ENCODE measurements at places on chromosomes 1 and 21.

GRCh38 chr1:156840186-156840897 is 18.6 kb downstream of the INSRR start:
- peaks cover 89% of the 10 kb centered on the region for H3K27me3 ChIP-seq
- no peak overlapping the region for H3K27ac ChIP-seq
- H3K4me1 ChIP-seq, result peaks cover 13% of the 10 kb centered on the region
- H3K4me3 ChIP-seq, result no peak overlapping the region
- H3K36me3 ChIP-seq, result no peaks in the 10 kb centered on the region
- DNase-seq, result no peak

DNA sequence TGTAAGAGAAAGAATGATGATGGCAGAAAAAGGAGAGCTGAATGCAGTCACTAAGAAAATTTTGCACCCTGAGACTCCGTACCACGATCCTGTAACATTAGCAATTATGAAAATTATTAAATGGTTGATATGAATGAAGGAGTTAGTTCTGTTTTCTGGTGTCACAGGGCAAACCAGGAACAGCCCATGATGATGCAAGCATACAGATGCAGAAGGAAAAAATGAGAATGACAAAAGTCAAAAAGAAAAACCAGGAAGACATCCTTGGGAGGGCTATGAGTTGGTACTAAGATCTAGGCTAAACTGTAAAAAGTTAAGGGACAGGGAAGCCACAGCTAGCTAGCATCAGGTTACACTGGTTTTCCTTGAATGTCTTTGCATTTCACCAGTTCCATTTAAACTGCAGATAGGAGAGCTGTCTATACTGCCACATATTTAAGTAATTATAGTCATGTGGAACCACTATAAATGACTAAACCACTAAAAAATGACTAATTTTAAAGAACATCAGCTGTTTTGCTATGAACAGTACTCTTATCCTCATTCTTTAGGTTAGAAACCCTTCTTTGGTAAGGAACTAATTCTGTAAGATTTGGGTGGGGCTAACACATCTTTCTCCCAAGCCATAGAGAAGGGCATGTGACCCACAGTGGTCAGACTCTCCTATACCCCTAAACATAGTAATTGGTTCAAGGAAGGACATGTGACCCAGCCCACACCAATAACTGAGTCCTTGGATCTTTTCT is 11.4 kb downstream of the DOCK7 start:
- H3K27ac ChIP-seq, result no peak overlapping the region
- no peak overlapping the region for H3K4me3 ChIP-seq
- peaks cover 5% of the 10 kb centered on the region for H3K4me1 ChIP-seq
- no peaks in the 10 kb centered on the region for H3K27me3 ChIP-seq
- H3K36me3 ChIP-seq, result peaks cover 7% of the 10 kb centered on the region
- no peak for DNase-seq

GRCh38 chr1:53094533-53094919 is 32.5 kb downstream of the PODN start:
- DNase-seq, result no peak
- H3K4me1 ChIP-seq, result no peaks in the 10 kb centered on the region
- H3K27me3 ChIP-seq, result no peaks in the 10 kb centered on the region
- no peak overlapping the region for H3K4me3 ChIP-seq
- no peak overlapping the region for H3K27ac ChIP-seq
- no peaks in the 10 kb centered on the region for H3K36me3 ChIP-seq

DNA sequence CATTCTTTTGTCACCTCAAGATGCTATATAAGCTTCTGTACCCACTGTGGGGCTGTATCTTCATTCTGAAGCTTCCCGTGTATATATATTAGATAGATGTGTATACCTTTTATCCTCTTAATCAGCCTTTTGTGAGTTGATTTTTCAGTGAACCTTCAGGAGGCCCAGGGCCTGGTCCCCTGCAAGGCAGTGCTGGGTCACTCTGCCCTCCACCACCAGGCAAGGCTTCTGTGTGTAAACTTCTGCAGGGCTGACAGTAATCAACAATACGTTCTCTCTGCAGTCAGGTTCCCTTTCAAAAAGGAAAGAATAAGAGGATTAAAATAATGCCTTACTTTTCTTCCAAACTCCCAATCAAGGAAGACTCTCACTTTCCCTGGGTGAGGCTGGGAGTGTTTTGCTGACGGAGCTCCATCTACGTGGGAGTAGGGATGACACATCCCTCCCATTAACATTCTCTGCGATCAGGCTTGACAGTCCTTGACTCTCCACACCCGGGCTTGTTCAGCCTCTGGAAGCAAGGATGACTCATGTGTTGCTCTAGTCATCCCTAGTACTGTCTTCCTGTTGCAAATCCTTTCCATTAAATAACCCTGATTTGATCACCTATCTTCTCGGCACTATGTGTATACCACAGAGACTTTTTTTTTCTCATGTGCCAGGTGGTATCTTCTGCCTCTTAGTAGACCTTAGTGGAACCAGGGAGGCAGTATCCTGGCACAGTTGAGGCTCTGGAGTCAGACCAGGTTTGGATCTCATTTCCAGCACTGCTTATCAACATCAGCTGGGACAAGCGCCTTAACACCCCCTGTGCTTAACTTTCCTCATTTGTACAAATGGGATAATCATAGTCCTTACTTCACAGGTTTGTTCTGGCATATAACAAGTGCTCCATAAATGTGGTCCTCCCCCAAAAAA is 70.3 kb upstream of the KCNK1 start:
- peaks cover 6% of the 10 kb centered on the region for H3K27me3 ChIP-seq
- H3K27ac ChIP-seq, result peak overlapping the region; percentile 32
- DNase-seq, result no peak

DNA sequence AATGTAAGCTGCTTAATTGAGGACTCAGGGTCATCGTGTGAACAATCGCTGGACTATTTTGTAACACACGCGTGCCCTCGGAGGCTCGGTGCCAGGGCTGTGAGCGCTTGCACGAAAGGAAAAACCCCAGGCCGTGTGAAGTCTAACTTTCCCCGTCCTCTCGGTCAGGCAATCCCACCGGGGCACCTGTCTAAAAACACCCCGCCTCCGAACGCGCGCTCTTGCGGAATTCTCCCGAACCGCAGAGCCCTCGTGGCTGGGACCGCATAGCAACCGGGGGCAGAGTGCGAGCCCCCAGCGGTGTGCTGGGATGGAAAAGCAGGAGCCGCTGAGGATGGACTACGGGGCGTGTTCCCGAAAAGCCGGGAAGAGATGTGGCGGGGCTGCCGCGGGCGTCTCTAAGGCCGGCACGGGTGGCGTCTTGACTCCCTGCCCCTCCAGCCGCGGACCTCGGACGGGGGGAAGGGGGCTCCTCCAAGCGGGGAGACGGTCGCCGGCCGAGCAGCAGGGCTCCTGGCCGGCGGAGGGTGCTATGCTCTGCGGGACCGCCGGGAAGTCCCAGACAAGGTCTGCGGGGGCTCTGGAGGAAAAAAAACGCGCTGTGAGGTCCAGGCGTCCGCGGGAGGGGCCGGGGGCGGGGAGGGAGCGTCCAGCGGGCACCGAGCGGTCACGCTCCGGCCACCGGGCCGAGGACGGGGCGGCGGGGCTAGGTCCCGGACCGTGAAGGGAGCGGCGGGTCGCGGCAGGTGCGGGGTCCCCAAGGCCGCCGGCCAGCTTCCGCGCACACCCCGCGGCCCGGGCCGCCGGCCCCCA is 936 bp downstream of the ZBTB21 start:
- peaks cover 6% of the 10 kb centered on the region for H3K36me3 ChIP-seq
- peak overlapping the region; percentile 97 for H3K4me3 ChIP-seq
- peaks cover 16% of the 10 kb centered on the region for H3K4me1 ChIP-seq
- peaks cover 18% of the 10 kb centered on the region for H3K27me3 ChIP-seq
- H3K27ac ChIP-seq, result peak overlapping the region; percentile 85

- peak; percentile 93 for DNase-seq
- peak within 1 kb of the TSS; percentile 91 for H3K27ac ChIP-seq
- H3K27me3 ChIP-seq, result peaks cover 34% of the 10 kb centered on the region
- H3K4me1 ChIP-seq, result peaks cover 21% of the 10 kb centered on the region
- peak within 1 kb of the TSS; percentile 87 for H3K4me3 ChIP-seq
Observed at GRCh38 chr1:109483672-109484518, at the start of gene ATXN7L2. Gene ATXN7L2, plus strand, starts transcription at chr1:109483905. Its CDS starts 49 bp downstream, at chr1:109483954.

GRCh38 chr1:89600451-89601224 is 32.3 kb upstream of the LRRC8C start:
- H3K4me3 ChIP-seq, result no peak overlapping the region
- no peaks in the 10 kb centered on the region for H3K27me3 ChIP-seq
- DNase-seq, result no peak
- no peaks in the 10 kb centered on the region for H3K36me3 ChIP-seq
- no peak overlapping the region for H3K27ac ChIP-seq

GRCh38 chr1:14741532-14741931 is 143.0 kb downstream of the KAZN start:
- no peak for DNase-seq
- no peak overlapping the region for H3K27ac ChIP-seq
- no peaks in the 10 kb centered on the region for H3K36me3 ChIP-seq
- H3K4me1 ChIP-seq, result peaks cover 32% of the 10 kb centered on the region
- no peak overlapping the region for H3K4me3 ChIP-seq

- peaks cover 31% of the 10 kb centered on the region for H3K4me1 ChIP-seq
- no peaks in the 10 kb centered on the region for H3K27me3 ChIP-seq
- peaks cover 10% of the 10 kb centered on the region for H3K36me3 ChIP-seq
- peak overlapping the region; percentile 61 for H3K27ac ChIP-seq
- DNase-seq, result no peak
Observed at GRCh38 chr21:45455674-45456583, 51.0 kb downstream of the COL18A1 start.
